ENCODE measurements at places on chromosomes 4 and X. TPM values are rescaled to one million over a fixed set of nuclear protein-coding genes. Genes with fewer than 3 reads are reported as not detected.

PRDM5 gene
- 0.35 TPM for total RNA-seq

APELA gene
- not detected for total RNA-seq

TMSB15A gene
- 0.62 TPM for total RNA-seq

GAGE12H gene
- not detected for total RNA-seq

PROM1 gene
- total RNA-seq, result 1.6 TPM

NPY1R gene
- total RNA-seq, result not detected

MRFAP1L1 gene
- 57.7 TPM for total RNA-seq

HSFX2 gene
- total RNA-seq, result 0.17 TPM

EDA gene
- 2.2 TPM for total RNA-seq

CAPN6 gene
- total RNA-seq, result not detected

FNIP2 gene
- 20.1 TPM for total RNA-seq

TMEM150C gene
- 0.07 TPM for total RNA-seq

NEIL3 gene
- 29.2 TPM for total RNA-seq

Measured in activated T-cell treated with anti-CD3 and anti-CD28 coated beads, Interleukin-2, amount 50 U/mL, for 72 hours (primary cell).